GM12891 (cell line): ENCODE measurements at places on chromosomes 1 and 21.

DNA sequence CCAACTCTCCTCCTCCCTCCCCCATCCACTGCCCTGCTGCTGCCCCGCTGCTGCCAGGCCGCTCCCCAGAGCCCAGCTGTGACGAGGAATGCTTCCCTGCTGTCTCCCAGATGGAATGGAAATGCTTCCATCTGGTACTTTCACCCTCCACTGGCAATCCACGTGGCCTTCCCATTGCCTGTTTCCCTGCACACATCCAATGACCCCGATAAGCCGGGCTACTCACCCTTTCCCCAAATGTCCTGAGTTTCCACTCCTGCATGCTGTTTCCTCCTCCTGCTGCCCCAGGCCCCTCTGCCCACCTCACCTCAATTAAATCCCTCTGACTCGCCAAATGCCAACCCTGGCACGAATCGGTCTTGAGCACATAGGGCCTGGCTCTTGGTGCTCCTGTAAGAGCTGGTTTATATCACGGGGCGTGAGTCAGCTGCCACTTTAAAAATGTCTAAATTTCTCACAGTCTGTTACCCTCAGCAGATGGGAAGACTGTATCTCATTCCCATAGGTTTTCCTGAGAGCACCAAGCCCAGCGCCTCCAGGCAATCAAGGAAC, 36.4 kb downstream of the MRAP start:
- DNase-seq = no peak

- DNase-seq = no peak
Observed at GRCh38 chr21:17901458-17902079, 82.4 kb upstream of the C21orf91 start.

DNA sequence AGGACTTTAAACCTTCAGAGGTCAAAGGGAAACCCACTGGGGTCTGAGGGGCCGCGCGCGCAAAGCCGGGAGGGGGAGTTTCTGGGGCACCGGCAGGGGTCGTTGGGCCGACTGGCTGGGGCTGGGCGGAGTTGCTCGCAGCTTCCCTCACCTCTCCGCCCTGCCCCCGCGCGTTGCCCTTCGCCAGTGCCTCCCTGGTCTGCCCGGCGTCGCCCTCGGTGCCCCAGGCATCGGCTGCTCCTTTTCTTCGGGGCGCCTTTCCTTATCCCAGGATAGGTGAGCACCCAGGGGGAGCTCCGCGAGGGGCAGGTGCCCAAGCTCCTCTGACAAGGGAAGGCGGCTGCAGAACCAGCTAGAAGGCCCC, 390 bp upstream of the NGF start:
- DNase-seq = no peak

DNA sequence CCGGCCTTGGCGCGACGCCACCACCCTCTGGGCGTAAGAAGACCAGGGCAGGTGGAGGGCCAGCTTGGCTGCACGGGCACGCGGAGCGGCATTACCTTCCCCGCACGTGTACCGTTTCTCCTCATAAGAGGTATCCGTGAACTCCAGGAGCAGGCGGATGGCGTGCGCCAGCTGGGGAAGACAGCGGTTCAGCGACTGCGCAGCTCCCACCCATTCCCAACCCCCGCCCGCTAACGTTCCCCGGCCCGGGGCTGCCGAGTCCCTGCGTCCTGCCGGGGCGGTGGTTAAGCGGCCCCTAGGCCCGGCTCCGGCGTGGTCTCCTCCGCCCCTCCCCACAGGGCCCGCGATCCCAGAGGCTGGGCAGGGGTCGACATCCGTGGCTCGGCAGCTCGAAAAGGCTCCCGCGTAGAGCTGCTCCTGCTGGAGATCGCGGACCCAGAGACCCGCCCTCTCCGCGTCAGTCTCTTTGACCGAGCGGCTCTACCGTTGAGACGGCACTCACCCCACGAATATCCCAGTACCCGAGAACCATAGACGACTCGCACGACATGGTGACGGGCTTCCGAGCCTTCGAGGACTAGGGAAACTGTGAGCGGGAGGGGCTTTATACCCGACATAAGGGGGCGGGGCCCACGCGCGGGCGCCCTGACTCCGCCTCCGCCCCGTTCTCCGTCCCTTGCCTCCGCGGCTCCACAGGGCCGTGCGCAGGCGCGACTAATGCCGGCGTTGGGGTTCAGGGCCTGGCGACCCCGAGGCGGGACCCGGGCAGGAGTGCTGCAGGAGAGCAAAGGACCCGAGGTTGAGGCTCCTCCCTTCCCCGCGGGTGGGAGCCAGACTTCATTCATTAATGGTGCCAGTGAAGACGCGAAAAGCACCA, 862 bp downstream of the GSTM3 start:
- peak; percentile 75 for DNase-seq

GRCh38 chr1:9654051-9654833, 2.7 kb downstream of the PIK3CD start:
- no peak for DNase-seq

- DNase-seq = no peak
Observed at GRCh38 chr1:30194046-30194619, 529.3 kb downstream of the MATN1 start.
